NCI-H774 (cell line): ENCODE measurements at places on chromosomes 13 and 19.

DNA sequence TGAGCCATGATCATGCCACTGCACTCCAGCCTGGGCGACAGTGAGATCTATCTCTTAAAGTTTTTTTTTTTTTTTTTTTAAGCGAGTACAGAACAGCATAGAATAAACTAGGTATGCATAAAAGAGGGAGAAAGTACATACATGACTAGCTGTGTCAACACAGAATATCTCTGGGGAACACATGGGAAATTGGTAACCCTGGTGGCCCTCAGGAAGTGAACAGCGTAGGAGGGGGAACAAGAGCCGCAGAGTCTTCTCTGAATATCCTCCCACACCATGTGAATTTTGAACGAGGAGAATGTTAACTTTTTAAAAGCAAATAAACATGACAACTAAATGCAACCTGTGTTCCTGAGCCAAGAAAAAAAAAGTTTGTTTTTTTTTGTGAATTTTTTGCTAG is 15.2 kb downstream of the PHLDB3 start:
- DNase-seq: no peak

DNA sequence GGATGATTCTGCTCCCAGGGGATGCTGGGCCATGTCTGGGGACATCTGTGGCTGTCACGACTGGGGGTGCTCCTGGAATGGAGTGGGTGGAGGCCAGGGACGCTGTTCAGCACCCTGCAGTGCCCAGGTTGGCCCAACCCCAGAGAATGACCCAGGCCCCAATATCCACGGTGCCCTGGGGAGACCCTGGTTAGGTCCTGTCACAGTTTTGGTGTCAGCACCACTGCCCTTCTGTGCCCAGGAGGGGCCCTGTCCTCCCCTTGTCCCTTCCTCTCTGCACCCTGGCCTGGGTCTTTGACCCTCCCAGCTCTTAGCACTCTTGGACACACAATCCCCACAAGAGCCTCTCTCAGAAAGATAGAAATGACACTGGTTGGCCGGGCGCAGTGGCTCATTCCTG is 85.3 kb downstream of the GADD45B start:
- no peak for DNase-seq

DNA sequence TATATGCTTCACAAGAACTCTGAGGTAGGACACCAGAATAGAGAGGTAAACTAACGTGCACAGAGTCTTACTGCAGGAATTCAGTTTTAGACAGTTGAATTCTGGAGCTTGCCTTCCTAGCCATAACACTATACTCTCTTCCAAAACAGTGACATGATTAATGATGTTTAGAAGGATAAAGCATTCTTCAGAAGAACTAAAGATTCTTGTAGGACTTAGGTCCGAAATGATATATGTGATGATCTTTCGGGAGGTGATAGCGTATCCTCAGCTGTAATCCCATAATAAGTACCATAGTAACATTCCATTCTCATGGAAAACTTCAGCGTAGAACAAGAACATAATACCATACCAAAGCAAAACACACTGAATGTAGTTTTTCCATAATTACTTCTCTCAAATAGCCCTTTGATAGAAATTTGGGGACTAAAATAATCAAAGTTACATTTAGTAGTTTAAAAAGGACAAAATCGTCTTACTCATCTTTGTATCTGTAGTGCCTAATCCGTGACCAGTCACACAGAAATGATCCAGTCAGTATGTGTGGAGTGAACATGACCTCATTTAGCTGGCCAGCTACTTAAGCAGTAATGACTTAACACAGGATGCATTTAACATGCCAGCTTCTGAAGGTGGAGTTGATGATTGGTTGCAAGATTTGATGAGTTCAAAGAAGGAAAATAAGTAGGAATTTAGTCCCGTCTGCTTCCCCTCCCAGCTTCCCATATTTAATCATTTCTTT is 38.4 kb downstream of the PIBF1 start:
- no peak for DNase-seq

GRCh38 chr13:96710166-96710862 is 284.0 kb downstream of the OXGR1 start:
- no peak for DNase-seq

- DNase-seq: no peak
Observed at GRCh38 chr13:34004676-34005075, 186.7 kb downstream of the RFC3 start.

- DNase-seq: peak; percentile 87
Observed at GRCh38 chr19:1266129-1266915, 2.8 kb upstream of the CIRBP start.

DNA sequence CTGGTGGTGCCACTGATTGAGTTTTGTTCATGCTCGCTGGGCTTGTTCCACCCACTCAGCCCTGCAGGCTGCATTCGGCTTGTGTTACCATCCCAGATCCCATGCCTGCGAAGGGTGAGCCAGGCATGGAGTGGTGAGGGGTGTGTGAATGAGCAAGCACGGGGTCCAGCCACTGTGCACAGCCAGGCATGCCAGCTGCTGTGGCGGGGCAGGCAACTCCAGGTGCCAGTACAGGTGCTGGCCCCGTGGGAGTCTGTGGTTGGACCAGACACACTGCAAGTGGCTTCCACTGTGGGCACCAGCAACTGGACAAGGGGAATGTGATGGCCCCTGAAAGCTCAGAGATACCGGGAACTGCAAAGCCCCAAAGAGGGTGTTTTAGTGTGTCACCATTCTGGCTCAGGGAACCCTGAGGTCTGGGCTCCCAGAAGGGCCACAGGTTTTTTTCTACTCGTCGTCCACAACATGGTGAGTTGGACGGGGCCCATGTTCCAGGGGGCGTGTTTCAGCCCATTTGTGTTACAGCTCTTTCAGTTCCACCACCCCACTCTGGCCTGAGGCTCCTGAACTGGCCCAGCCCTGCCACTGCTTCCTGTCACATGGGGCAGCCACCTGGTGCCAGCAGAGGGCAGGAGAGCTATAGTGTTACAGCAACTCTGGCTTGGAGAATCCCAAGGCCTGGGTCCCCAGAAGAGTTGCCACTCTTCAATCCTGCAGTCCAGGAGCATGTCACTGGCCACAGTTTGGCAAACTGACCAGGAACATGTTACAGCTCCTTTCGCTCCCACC is 217.0 kb upstream of the OBI1 start:
- DNase-seq: no peak

- no peak for DNase-seq
Observed at GRCh38 chr13:91154558-91155353, 192.7 kb upstream of the MIR17HG start.
